Stimulated activated CD4-positive, alpha-beta T cell treated with anti-CD3 and anti-CD28 coated beads, Interleukin-2, amount 100 ng/mL, for 24 hours (primary cell): ENCODE measurements at places on chromosomes 12 and 14.

GRCh38 chr14:82999802-83000201, 1466.1 kb upstream of the SEL1L start:
- no peak for DNase-seq

GRCh38 chr14:55699131-55700057, 119.4 kb downstream of the KTN1 start:
- no peak for DNase-seq

- no peak for DNase-seq
Measured at GRCh38 chr12:7101047-7101693, 7.8 kb downstream of the C1RL start.

DNA sequence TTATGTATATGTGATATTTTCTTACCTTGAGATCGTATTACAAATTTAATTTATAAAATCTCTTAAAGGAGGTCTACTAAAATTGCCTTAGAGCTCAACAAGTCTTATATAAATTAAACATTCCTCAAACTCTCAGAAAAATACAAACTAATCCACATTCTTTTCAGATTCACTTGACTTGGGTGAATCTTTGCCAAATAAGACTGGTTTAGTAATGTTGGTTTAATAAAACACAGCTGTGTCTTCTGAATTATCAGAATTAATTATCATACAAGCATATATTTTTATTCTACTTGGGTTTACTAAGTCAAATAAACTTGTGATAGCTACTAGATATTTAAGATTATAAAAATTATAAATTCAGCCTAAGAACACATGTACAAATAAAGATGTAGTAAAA, 13.3 kb downstream of the GLIPR1L2 start:
- no peak for DNase-seq

DNA sequence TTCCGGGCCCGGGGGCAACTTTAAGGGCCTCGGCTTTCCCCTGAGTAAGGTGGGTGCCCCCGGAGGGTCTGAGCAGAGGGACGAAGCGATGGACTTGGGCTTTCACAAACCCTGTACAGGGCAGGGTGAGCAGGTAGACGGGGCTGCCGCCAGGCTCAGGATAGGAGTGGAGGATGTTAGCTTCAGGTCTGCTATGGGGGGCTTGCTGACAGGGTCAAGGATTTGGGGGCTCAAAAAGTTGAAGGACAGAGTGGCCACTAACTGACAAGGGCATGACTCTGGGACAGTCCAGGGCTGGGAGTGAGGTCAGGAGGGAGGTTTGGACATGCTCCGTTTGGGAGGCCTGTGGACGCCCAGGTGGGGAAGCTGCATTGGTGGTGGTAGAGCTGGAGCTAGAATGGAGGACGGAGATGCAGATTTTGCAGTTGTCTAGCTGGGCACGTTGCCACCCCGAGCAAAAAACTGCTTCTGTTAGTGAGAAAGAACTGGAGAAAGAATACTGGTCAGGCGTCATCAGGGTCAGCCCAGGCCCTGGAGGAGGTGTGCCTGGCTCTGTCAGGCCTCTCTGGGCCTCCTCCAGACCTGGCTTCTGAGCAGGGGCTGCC, 113.3 kb downstream of the ADGRD1 start:
- DNase-seq: no peak

DNA sequence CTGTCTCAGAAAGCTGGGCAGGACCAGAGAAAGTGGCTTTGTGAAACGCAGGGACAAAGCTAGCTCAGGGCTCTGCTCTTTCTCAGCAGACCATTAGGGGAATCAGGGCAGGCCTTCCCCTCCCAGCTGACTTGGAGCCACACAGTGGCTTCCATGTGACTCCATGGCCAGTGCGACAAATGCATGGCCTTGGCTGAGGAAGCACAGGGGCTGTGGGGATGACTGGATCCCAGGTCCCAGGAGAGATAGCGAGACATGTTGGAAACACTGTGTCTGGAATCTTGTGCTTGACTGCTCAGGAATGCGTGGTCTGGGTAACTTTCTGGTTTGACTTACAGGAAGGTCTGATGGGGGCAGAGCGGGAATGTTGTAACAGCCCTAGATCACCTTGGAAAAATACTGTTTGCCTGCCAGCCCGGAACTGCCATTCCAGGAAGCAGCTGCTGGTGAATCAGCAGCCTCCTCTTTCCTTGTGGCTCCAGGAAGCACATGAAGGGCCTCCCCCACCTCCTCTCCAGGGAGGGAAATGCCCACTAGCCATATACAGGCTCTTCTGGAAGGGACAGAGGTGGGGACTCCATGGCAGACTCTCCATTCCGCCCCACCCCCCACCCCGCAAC, 133.5 kb upstream of the HIF1A start:
- no peak for DNase-seq

DNA sequence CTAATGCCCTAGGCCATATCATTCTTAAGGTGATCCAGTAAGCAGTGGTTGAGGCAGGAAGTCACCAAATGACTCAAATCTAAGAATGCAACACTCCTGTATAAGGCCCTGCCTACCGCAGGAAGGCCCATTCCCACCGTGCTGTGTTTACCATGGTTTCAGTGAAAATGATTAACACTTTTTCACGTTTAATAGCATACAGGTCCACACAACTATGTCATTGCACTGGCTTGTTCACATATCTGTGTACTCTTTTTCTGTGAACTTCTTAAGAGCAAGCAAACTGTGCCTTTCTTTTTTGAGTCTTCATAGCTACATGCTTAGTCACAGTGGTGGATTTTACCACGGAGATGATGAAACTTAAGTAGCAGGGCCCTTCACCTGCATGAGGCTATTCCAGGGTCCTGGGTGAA, 214.9 kb downstream of the CNTN1 start:
- DNase-seq: no peak

- DNase-seq: no peak
Measured at GRCh38 chr12:52629281-52630007, 11.1 kb upstream of the KRT73 start.

- no peak for DNase-seq
Measured at GRCh38 chr12:106719879-106720278, 54.6 kb upstream of the RIC8B start.

DNA sequence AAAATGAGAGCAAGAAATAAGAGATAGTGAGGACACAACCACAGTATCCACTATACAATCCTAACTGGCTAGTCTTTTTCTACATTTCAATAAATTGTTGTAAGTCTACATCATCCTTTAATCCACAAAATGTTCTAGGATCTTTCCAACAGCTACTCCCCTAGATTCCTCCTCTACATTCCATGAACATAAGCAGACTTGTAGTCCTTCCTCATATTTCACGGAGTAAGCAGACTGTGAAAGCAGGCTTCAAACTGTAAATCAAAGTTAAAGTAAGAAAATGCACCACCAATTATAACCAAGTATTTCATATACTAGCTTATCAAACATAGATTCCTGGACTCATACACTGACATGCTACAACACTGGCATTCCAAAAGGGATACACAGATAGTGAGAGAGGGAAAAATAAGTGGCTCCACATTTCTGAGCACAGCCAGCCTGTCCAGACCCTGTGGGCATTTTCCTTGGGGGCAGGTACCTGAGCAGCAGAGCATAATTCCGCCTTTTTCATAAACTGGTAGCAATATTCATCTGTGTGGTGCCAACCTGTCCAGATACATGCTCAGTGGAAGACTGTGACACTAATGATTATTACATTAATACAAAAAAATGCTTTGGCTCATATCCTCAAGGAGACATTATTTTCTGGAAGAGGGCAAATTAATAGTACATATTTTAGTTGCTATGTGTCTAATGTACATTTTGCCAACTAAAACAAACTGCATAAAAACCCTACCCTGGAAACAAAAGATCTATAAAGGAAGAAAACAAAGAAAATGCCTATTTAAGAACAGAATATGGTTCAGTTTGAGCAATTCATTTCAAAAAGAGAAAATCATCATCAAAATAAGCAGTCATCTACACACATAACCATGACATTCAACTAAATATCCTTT, 113.3 kb upstream of the FSCB start:
- no peak for DNase-seq

GRCh38 chr12:123163227-123163626, 12.3 kb upstream of the PITPNM2 start:
- no peak for DNase-seq

DNA sequence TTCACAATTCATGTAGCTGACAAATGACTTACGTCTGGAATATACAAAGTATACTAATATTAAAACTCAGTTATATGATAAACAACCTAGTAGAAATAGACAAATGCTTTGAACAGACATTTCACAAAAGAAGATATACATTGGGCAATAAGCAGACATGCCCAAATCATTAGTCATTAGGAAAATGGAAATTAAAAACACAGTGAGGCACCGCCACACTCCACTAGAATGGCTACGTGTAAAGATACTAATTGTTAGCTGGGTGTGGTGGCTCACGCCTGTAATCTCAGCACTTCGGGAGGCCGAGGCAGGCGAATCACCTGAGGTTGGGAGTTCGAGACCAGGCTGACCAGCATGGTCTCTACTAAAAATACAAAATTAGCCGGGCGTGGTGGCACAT, 248.9 kb upstream of the TMEM132C start:
- DNase-seq: no peak

GRCh38 chr12:55957106-55957859, 8.6 kb downstream of the PMEL start:
- DNase-seq: no peak

DNA sequence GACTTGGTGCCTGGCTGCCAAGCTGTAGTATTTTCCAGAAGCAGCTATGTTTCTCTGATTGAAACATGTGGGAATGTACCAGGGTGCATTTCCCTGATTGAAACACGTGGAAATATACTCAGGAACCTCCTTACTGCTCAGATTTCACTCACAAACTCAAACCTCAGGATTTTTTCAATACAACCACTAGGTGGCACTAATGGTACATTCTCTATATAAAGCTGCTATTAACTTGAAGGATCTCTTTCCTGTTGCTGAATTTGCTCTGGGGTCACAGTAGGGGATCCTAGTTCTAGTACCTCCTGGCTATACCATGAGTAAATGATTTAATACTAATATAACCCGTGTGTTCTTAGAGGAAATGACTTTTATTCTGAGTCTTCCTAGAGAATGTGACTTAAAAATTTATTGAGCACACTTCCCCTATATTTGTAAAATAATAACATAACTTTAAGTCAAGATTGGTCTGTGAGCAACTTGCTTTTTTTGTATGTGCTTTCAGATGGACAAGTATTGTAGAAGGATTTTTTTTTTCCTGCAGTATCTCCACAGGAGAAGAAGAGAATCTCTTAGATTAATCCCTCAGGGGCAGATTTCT, 173.8 kb upstream of the MIS18BP1 start:
- DNase-seq: no peak
